ENCODE measurements at places on chromosomes 4 and X.

GRCh38 chrX:87392369-87392768, 125.2 kb upstream of the KLHL4 start:
- DNase-seq, result no peak

DNA sequence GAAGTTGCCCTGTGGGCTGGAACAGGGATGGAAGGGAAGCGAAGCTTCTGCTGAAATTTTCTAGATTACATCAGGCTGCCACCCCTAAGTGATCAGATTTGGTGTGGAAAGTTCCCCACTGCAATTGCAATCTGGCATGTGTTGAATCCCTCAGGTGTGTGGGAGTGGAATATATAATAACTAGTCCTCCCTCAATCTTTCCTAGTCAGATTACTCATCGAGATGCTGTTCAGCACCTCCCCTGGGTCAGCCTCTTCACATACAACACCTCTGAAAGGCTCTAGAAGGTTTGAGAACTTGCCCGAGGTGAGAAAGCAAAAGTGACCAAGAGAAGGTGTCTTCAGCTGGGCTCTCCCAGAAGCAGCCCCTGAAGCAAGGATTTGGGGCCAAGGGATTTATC, 336.8 kb downstream of the BCOR start:
- no peak for DNase-seq

GRCh38 chr4:33149658-33150524, 2429.7 kb downstream of the PCDH7 start:
- no peak for DNase-seq

GRCh38 chr4:149741186-149741831, 74.3 kb downstream of the IQCM start:
- DNase-seq, result no peak

- DNase-seq, result no peak
Measured at GRCh38 chr4:2047781-2048581, 11.1 kb upstream of the NAT8L start.

Measured in SW 1271 (cell line).